OCI-LY7 (cell line): ENCODE measurements at places on chromosomes 5 and 9. TPM values are rescaled to one million over a fixed set of nuclear protein-coding genes. Genes with fewer than 3 reads are reported as not detected.

PLAC8L1 gene
- total RNA-seq: 1.7 and 2.1 TPM in 2 replicates

DNA sequence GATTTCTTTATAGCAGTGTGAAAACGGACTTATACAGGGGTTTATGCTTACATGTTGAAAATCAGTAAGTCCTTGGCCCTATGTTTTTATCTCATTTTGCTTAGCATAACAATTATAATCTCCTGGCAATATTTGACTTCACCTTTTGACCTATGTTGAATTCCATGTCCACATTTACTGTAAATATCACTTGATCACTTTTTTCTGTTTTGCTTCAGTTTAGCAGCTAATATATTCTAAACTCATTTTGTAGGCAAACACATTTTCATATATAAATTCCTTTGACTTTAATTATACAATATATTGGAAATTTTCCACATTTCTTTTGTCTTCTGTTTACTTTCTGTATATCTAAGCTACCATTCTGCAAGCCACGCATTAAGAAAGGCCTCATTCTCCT lies 674.0 kb downstream of the MAT2B start:
- DNase-seq: no peak

DNA sequence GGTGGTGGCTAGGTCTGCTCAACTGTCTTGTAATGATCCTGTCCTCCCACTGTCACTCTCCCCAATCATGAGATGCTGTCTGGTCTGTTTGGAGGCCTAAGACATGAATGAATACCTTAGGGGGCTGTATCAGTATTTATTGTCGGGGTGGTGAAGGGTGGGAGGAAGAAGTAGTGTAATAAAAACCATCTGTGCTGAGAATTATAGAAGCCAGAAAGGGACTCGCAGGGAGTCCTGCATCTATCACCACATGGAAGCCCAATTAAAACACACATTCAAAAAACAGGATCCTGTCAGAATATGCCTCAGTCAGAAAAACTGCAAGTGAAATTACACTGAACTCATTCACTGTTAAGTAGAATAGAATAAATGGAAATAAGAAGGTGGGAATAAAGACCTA lies 1134.3 kb upstream of the C9orf72 start:
- no peak for DNase-seq

GRCh38 chr9:6984941-6985578 lies 227.3 kb downstream of the KDM4C start:
- no peak for DNase-seq

GRCh38 chr5:73374520-73375190 lies 73.9 kb downstream of the FOXD1 start:
- no peak for DNase-seq
